ENCODE measurements at places on chromosomes 2 and 18.

GRCh38 chr2:63886445-63886844, 44.7 kb downstream of the UGP2 start:
- DNase-seq = no peak

DNA sequence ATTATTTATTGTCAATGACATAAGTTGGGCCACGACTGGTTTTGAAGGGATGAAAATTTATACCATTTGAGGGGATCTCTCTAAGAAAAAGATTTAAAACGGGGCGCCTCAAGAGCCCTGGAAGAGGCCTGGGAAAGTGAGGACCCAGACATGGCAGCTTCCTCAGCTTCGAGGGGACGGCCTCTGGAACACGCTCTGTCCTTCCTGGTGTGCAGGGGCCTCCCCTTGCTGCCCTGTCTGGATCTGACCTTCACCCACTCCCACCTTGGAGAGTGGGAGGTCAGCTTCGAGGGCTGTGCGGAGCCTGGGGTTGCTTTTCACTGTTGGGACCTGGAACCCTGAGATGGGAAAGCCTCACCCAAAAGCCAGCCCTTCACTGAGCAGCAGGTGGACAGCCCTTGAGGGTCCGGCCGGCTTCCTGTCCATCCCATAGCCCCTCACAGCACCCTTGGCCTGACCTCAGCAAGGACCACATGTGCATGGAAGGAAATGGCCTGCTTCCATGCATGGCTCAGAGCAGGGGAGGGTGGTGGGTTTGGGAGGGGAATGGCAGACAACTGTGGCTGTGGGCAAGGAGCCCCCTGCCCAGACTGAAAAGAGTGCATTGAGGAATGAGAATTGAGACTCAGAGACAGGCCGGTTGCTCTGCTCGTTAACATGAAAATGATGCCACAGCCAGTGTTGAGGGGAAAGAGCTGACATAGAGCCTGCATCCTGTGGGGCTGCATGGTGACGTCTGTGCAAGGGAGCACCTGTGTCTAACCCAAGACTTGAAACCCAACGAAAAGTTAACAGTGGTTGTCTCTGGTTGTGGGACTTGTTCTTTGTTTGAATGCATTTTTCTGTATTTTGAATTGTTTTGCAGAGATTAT, 16.3 kb downstream of the FBLN7 start:
- DNase-seq = no peak

- no peak for DNase-seq
These were observed 16.9 kb downstream of the LDLRAD4 start for GRCh38 chr18:13235421-13235831.

- DNase-seq = no peak
These were observed 18.3 kb downstream of the ZNF892 start for GRCh38 chr2:95225658-95226057.

DNA sequence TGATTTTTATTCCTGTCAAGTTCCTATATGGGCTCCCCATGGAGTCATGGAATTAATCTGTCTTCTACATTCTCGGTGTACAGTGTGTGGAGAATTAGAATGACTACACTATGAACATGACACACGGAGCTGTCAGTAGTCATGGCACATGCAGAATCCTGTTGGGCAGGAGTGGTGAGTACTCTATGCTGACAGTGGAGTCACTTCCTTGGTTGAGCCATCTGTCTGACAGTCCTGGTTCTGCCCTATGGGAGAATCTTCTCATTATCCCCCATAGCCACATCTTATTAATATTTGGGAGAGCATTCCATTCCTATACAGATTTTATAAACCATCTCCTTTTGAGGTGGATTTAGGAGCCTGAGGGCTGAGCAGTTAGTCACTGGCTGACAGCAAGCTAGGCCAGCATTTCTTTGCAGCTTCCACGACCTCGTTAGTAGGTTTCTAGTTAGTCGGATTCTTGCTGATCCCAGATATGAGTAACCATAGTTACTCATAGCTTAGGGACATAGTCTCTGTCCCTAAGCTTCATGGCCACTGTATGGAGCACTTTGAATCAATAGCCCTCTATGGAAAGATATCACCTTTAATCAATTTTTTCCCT, 90.6 kb downstream of the MDH1 start:
- no peak for DNase-seq

GRCh38 chr2:191910518-191910917, 63.6 kb upstream of the CAVIN2 start:
- DNase-seq = peak; percentile 45

DNA sequence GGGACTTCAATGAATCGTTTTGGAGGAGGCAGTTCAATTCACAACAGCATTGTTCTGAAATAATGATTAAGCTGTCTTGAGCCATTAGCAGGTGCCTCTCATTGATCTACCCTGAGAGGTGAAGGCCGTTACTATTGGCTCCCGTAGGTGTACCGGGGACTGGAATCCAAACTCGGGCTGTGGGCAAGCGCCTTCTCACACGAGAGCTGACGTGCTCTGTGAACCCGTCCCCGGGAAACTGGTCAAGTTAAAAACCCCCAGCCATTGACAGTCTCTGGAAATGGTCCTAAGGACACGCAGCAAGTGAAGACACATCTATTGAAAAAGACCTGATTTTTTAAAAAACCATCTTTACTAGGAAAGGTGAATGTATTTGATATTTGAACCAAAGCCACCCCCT, 8.1 kb upstream of the NFATC1 start:
- DNase-seq = no peak

Data from HS-27A (cell line).